Caki2 (cell line): ENCODE measurements at places on chromosomes 1 and 21.

DNA sequence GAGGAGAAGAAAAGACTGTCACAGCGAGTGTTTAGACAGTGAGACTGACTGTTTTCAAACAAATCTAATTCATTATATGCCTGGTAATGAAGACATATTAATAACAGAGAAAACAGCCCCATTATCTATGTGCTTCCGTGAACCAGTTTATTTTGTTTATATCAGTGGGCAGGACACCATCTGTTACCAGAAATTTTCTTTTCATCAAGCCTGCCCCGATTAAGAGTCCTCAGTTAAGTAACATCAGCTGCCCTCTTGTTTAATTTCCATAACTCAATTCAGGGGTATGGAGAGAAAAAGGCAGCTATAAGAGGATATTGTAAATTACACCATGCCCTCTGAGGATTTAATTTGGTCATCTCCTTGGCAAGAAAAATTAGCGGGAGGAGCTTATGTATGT lies 94.0 kb downstream of the TMEM200B start:
- no peak for DNase-seq

DNA sequence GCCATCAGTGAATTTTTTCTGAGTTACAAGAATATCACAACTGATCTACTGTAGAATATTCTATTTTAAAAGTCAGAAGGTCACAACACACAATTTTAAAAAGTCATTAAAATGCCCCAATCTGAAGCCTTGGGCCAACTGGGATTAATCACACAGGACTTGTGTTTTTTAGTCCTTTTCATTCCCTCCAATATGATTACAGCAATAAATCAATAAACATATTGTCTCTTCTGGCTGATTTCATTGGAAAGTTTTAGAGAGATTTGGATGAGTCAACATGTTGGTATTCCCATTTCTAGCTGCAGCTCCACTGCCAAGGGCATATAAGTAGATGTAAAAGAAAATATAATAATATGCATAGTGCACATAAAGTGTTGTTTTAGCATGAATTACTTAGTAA lies 85.8 kb downstream of the NIBAN1 start:
- peak; percentile 34 for DNase-seq

- DNase-seq, result no peak
These were observed at the start of gene ST6GALNAC5 for GRCh38 chr1:76867342-76868130. Gene ST6GALNAC5 (plus strand): TSS chr1:76867480.

DNA sequence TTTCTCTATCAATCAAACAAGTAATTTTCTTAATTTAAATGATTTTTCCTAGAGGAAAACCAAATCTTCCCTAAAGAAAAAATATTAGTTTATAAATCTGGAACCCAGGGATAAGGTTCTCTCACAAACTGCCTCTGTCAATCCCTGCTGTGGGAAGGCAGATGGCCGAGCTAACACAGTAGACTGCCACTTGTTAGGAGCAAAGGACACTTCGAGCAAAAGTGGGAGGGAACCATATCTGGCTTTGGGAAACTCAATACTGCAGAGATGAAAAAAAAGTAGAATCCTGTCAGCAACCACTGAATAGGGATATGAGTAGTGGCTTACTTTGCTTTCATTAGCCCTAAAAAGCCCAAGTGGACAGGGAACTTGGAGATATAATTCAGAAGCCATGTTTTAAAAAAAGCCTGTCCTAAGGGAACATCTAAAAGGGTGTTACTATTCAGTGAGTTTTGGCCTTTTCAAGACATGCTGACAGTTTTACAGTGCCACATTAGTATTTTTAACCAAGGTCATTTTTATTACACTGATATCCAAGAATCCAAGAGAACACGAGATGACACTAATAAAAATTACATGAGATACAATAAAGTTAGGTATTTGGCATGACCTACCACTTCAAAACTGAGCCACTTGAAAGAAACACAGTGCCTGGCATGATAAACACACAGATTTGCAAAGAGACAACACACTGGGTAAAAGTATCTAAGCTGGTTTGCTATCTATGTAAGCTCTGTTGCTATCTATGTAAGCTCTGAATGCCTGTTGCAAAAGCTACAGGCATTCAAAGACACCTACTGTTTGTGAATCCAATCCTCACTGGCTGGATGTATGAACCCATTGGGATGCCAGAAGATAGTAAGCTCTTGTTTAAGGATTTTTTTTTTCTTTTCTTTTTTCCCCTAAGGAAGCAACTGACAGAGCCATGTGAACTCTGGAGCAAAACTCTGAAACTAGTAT lies 21.4 kb downstream of the TEX38 start:
- DNase-seq, result no peak

- no peak for DNase-seq
These were observed 7.9 kb downstream of the ANKRD45 start for GRCh38 chr1:173661763-173662162.

DNA sequence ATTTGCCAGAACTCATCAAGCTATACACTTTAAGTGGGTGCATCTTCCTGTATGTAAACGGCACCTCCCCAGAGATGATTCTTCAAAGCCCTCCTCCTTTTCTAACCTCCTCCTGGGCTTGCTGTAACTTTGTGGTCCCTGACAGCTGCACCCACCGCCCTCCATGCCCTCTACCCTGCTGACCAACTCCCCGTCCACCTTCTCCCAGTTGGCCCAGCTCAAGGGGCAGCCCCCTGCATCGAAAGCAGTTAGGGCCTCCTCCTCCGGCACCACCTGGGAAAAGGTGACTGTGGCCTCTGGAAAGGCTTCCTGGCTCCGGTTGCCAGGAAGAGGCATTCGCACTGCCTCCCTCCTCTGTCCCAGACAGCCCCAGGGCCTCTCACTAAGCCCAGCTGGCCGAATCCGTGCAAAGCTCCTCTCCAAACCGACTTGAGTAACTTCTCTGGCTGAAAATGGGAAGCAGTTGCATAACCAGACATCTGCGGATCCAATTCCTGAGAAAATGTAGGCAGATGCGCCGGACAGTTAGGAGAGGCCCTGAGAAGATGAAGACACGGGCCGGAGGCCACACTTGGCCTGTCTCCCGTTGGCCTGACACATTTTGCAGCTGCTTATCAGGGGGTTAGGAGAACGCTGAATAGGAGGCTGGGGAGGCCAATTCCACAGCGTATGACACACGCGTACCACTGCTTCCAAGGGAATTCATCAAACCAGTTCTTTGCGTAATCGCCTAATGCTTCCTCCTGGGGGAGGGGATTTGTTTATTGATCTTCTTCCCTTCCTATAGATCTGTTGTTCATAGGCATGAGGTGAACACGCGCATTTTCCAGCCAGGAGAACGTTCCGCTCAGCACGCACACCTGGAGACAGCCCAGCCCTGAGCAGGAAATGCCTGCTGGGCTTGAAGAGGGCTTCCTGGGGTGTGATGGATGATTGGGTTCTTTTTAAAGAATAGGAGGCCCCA lies 48.7 kb upstream of the COL6A2 start:
- no peak for DNase-seq

DNA sequence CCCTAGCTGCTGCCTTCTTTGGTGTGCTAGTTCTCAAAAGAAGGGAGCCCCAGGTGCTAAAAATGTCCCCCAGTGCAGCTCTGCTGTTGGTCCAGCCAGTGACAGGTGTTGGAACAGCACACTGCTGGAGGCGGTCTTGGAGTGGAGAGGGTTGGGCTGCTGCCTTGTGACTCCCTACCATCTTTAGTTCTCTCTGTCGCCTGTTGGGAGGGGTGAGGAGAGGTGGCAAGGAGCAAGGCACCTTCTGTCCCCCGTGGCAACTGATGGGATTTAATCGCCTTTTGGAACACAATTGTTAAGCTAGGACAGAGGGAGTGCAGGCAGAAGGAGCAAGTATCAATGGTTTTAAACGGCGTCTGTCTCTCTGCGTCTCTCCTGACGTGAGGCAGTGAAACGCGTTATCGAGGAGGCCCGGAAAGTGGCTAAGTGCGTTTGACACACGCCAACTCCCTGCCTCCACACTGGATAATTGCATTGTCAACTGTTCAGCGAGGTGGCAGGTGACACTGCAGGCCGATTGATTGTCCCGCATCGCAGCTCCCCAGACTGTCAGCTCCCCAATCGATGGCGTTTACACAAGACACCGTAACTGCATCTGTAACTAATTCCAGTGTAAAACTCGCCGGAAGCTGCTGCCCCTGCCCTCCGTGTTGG lies 34.0 kb downstream of the TMEM53 start:
- DNase-seq, result no peak

- no peak for DNase-seq
These were observed 511.4 kb upstream of the B3GALT2 start for GRCh38 chr1:193697776-193698175.

DNA sequence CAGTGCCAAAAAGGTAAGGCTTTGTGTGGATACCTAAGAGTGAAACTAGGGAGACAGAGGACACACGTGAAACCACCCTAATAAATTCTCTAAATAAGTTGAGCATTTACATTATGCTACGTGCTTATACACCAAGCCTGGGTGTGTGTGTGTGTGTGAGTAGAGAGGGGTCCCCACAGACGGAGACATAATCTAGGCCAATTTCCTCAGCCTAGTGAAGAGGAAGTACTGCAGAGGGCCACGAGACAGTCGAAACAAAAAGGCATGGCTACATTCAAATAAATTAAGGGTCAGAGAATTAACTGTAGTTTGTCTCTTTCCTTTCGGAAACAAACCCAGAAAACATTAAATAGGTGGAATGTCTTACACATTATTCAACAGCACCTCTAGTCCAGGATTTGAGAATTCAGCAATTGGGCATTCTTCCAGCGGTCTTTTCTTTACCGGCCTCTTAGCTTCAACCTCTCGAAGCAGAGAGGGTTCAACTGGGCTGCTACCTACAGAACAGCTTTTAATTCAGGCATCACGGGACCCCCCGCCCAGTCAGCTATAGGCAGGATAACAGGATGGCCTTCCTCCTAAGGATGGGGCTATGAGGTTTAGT lies 75.0 kb downstream of the DESI2 start:
- DNase-seq, result no peak

DNA sequence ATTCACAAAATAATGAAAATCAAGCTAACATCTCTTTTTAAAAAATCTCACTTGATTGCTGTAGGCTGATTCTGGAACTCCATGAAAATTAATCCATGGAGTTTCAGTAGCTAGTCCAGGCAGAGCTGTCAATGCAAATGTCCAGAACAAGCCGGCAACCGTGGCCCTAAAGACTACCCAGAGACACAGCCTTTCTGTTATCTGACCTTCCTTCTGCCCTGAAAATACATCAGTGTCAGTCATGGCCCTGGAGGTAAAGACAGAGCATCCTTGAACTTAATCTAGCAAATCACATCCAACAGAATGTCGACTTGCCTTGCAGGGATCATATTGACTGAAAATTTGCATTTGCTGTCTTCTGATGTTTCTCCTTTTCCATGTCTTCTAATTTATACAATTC lies 887.4 kb upstream of the B3GALT2 start:
- no peak for DNase-seq
